Type B pancreatic cell (in vitro differentiated cells): ENCODE measurements at places on chromosomes 5 and 9. TPM values are rescaled to one million over a fixed set of nuclear protein-coding genes. Genes with fewer than 3 reads are reported as not detected.

The CRB2 gene
- 1.1 and 61.1 TPM in 2 replicates for total RNA-seq

- H3K36me3 ChIP-seq = peaks cover 26% of the 10 kb centered on the region
- no peaks in the 10 kb centered on the region for H3K4me1 ChIP-seq
- DNase-seq = no peak
- no peak overlapping the region for H3K4me3 ChIP-seq
- H3K27me3 ChIP-seq = no peaks in the 10 kb centered on the region
Measured at GRCh38 chr5:111722140-111722539, 34.9 kb downstream of the NREP start.

GRCh38 chr5:179696603-179697002, 2.2 kb upstream of the CANX start:
- no peaks in the 10 kb centered on the region for H3K27me3 ChIP-seq
- DNase-seq = no peak
- H3K27ac ChIP-seq = peak overlapping the region; percentile 51

DNA sequence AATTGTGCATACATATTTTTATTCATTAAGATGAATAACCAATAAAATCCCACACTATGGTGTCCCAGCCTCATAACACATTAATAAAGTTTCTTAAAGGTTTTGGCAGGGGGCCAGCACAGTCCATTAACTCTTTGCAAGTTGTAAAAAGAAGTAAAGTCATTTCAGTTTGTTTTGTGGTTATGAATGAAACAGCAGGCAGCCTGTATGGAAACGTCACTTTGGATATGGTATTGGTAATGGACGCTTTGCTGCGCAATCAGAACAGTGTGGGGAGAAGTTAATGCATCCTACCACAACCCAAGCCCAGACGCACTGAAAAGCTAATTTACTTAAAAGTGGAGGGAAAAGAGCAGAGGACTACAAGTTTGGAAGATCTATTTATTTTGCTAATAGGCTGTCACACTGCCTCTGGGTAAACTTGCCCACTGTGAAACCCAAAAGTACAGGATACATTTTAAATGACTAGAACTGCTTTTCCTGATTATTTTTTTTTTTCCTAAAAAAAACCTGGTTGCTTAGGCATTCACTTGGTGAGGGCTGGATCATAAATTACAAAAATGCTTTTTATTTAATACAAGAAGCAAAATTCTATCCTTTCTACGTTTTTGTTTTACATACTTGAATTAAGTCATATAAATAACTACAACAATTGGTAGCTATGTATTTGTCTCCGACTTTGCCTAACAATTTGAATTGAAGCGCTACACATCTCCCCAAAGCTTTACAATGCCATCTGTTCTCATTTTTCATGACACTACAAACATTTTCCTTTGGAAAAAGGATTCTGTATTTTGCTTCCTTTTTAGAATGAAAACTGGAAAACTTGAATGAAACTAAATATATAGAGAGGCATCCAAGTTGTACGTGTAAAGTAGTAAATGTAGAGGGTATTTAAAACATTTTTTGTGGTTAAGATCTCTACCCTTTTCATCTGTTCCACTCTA, 104.3 kb downstream of the NFIB start:
- peaks cover 60% of the 10 kb centered on the region for H3K4me1 ChIP-seq
- no peaks in the 10 kb centered on the region for H3K27me3 ChIP-seq
- no peak for DNase-seq
- no peak overlapping the region for H3K27ac ChIP-seq

GRCh38 chr9:117772960-117773359, 68.8 kb downstream of the TLR4 start:
- no peak overlapping the region for H3K27ac ChIP-seq
- no peak for DNase-seq

- H3K27me3 ChIP-seq = no peaks in the 10 kb centered on the region
- H3K4me1 ChIP-seq = peaks cover 3% of the 10 kb centered on the region
- H3K4me3 ChIP-seq = no peak overlapping the region
- peaks cover 4% of the 10 kb centered on the region for H3K36me3 ChIP-seq
Measured at GRCh38 chr5:13322769-13323168, 621.7 kb downstream of the DNAH5 start.

The SLC25A2 gene
- total RNA-seq = 0.45 and 0.92 TPM in 2 replicates

The PCDHB3 gene
- 3.9 and 5.4 TPM in 2 replicates for total RNA-seq

- DNase-seq = no peak
- H3K4me3 ChIP-seq = no peak overlapping the region
- no peaks in the 10 kb centered on the region for H3K36me3 ChIP-seq
Measured at GRCh38 chr9:126440940-126441339, 114.3 kb downstream of the MVB12B start.

GRCh38 chr9:118618849-118619248, 750.4 kb downstream of the BRINP1 start:
- no peak overlapping the region for H3K27ac ChIP-seq
- no peaks in the 10 kb centered on the region for H3K4me1 ChIP-seq
- no peaks in the 10 kb centered on the region for H3K27me3 ChIP-seq
- no peak overlapping the region for H3K4me3 ChIP-seq
- DNase-seq = no peak

GRCh38 chr5:170256571-170256970, 23.8 kb downstream of the C5orf58 start:
- H3K4me1 ChIP-seq = peaks cover 28% of the 10 kb centered on the region
- no peak for DNase-seq
- no peaks in the 10 kb centered on the region for H3K36me3 ChIP-seq
- no peak overlapping the region for H3K27ac ChIP-seq
- no peak overlapping the region for H3K4me3 ChIP-seq

The RNF130 gene
- total RNA-seq = 28.1 and 52.1 TPM in 2 replicates

DNA sequence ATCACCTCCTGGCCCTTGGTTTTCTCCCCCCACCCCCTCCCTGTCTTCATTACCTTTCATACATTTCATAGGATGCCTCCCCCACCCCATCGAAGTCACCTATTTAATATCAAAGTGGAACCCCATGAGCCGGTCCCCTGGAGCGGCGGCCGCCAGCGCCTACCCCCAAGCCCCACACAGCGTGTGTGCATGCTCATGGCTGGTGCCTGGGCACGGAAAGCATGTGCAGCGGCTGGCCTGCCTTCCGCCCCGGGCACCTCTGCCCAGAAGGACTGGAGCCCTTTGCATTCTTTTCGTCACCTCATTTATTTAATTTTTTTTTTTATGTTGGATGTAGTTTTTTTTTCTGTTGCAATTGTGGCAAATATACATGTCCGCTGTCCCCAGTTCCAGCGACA, 116.2 kb downstream of the WNK2 start:
- no peaks in the 10 kb centered on the region for H3K27me3 ChIP-seq
- H3K36me3 ChIP-seq = no peaks in the 10 kb centered on the region
- H3K4me3 ChIP-seq = no peak overlapping the region
- peak; percentile 49 for DNase-seq
- H3K4me1 ChIP-seq = peaks cover 6% of the 10 kb centered on the region

DNA sequence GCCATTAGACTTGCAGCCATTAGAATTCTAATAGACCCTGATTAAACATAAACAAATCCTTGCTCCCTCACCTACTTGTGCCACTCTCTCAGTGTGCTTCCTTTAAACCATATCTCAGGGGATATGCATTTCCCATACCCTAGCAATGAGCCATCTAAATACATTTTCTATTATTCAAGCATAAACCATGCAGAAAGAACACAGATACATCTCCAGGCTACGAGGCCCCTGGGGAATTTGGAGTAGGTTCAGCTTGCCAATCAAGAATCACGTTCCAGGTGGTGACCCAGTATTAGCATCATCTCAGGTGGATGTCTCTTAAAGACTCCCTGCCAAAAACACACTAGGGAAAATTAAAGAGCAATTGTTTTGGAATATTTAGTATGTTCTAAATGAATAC, 93.0 kb upstream of the CCL21 start:
- H3K27me3 ChIP-seq = peaks cover 50% of the 10 kb centered on the region
- no peak overlapping the region for H3K4me3 ChIP-seq
- H3K4me1 ChIP-seq = no peaks in the 10 kb centered on the region
- no peak for DNase-seq
- H3K36me3 ChIP-seq = no peaks in the 10 kb centered on the region

The CCL21 gene
- total RNA-seq = not detected in 2 replicates

GRCh38 chr5:143886651-143887638, 75.0 kb downstream of the HMHB1 start:
- no peak for DNase-seq
- H3K36me3 ChIP-seq = no peaks in the 10 kb centered on the region
- peak overlapping the region; percentile 55 for H3K4me3 ChIP-seq
- no peak overlapping the region for H3K27ac ChIP-seq
- peaks cover 43% of the 10 kb centered on the region for H3K4me1 ChIP-seq
- H3K27me3 ChIP-seq = no peaks in the 10 kb centered on the region

The IL12B gene
- total RNA-seq = not detected in 2 replicates

The PCDH12 gene
- not detected in 2 replicates for total RNA-seq

The TSSK1B gene
- total RNA-seq = 0.12 and 0.24 TPM in 2 replicates

DNA sequence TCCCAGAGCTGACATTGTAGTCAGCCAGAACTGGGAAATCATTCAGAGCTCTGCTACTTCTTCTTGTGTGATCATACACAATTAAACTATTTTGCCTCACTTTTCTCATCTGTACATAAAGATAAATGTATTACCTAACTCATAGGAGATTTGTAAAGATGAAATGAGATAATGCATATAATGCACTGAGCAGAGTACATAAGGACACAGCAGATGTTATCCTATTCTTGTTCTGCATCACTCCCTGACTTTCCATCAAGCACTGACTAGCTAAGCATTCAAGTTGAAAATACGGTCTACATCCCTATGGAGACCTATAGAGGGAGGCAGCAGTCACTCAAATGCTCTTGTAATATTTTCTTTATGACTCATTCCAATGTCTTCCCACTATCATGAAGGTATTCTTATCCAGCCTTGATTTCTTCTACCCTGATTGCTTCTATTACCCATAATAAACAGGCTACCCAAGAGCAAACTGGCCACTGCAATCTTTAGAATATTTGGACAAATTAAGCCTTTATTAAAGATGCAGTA, 16.3 kb upstream of the PRR16 start:
- no peak overlapping the region for H3K27ac ChIP-seq
- no peaks in the 10 kb centered on the region for H3K4me1 ChIP-seq
- DNase-seq = no peak
- H3K4me3 ChIP-seq = no peak overlapping the region

The GABRG2 gene
- total RNA-seq = 0.24 and 0.36 TPM in 2 replicates

- DNase-seq = no peak
- H3K27me3 ChIP-seq = no peaks in the 10 kb centered on the region
- no peaks in the 10 kb centered on the region for H3K36me3 ChIP-seq
- peaks cover 4% of the 10 kb centered on the region for H3K4me1 ChIP-seq
Measured at GRCh38 chr9:15570769-15571168, 17.9 kb downstream of the CCDC171 start.

The CTSV gene
- total RNA-seq = 6.7 and 11.3 TPM in 2 replicates

DNA sequence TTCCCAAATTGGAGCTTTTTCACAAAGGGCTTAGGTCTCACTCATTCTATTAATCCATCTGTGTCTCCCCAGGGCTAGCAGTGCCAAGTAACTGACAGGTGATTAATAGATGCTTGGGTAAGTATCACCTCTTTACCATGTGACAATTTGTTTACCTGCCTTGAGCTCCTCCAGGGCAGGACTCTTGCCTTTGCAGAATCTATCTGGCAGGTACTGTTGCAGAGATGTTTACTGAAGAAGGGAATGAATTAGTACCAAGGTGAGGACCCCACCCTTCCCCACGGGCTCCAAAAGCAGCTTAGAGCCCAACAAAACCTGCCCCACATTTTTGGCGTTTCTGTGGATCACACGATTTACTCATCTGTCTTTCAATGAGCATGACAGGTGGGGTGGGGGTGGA, 698 bp upstream of the TGFBI start:
- peak overlapping the region; percentile 7 for H3K27ac ChIP-seq
- peak overlapping the region; percentile 44 for H3K4me3 ChIP-seq
- DNase-seq = no peak

The TMOD1 gene
- total RNA-seq = 10.5 and 12.9 TPM in 2 replicates

- H3K27me3 ChIP-seq = no peaks in the 10 kb centered on the region
- peaks cover 6% of the 10 kb centered on the region for H3K36me3 ChIP-seq
- peak overlapping the region; percentile 22 for H3K27ac ChIP-seq
- no peak for DNase-seq
Measured at GRCh38 chr9:130839132-130840111, 4.4 kb downstream of the ABL1 start.

The KIAA0825 gene
- total RNA-seq = 3.1 and 4.2 TPM in 2 replicates

- no peak overlapping the region for H3K4me3 ChIP-seq
- H3K27ac ChIP-seq = no peak overlapping the region
- DNase-seq = no peak
- H3K36me3 ChIP-seq = peaks cover 37% of the 10 kb centered on the region
Measured at GRCh38 chr9:15505921-15506320, 4.8 kb downstream of the PSIP1 start.

- H3K27ac ChIP-seq = no peak overlapping the region
- no peaks in the 10 kb centered on the region for H3K4me1 ChIP-seq
- no peak for DNase-seq
- no peaks in the 10 kb centered on the region for H3K36me3 ChIP-seq
- H3K4me3 ChIP-seq = no peak overlapping the region
Measured at GRCh38 chr5:134426361-134426760, 14.7 kb upstream of the CDKN2AIPNL start.

The RXFP3 gene
- total RNA-seq = 0.31 TPM in 1 of 2 replicates, not detected in the other

GRCh38 chr5:175738126-175738525, 80.3 kb downstream of the HRH2 start:
- DNase-seq = no peak
- no peaks in the 10 kb centered on the region for H3K4me1 ChIP-seq
- no peaks in the 10 kb centered on the region for H3K36me3 ChIP-seq
- no peak overlapping the region for H3K27ac ChIP-seq
- H3K27me3 ChIP-seq = peaks cover 29% of the 10 kb centered on the region

- H3K4me1 ChIP-seq = no peaks in the 10 kb centered on the region
- H3K27me3 ChIP-seq = peaks cover 35% of the 10 kb centered on the region
- H3K36me3 ChIP-seq = no peaks in the 10 kb centered on the region
- DNase-seq = peak; percentile 59
- no peak overlapping the region for H3K4me3 ChIP-seq
- H3K27ac ChIP-seq = no peak overlapping the region
Measured at GRCh38 chr5:133696006-133696584, 83.8 kb upstream of the FSTL4 start.

- H3K27me3 ChIP-seq = no peaks in the 10 kb centered on the region
- no peak overlapping the region for H3K4me3 ChIP-seq
- no peaks in the 10 kb centered on the region for H3K4me1 ChIP-seq
- no peak overlapping the region for H3K27ac ChIP-seq
Measured at GRCh38 chr5:23007236-23007635, 154.1 kb upstream of the CDH12 start.

The NSUN2 gene
- 59.8 and 63.4 TPM in 2 replicates for total RNA-seq

DNA sequence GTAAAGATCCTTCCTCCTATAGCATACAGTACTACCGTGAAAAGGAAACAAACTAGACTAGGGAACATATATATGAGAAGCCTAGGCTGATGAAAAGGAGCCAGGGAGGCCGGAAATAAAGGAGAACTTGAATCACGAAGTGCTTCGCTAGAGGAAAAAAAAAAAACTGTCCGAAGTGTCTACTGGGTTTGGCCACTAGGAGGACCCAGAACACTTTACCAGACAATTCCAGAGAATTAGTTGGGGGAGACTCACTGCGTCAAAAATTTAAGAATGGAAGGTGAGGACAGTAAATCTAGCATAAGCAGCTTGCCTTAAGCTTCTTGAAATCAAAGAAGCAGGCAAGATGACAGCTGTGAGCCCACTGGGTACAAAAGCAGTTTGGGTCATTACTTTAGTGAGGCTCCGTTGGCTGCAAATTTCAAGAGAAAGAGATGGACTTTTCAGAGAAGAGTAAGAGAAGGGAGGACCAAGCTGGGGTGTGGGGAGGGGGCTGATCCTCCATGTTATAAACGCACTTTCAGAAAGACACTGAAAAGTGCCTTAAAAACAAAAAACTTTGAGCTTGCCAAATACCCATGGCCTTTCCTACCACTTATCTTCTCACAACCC, 47.4 kb downstream of the P4HA2 start:
- no peaks in the 10 kb centered on the region for H3K27me3 ChIP-seq
- no peak overlapping the region for H3K4me3 ChIP-seq
- DNase-seq = no peak
- peaks cover 6% of the 10 kb centered on the region for H3K4me1 ChIP-seq
- H3K36me3 ChIP-seq = no peaks in the 10 kb centered on the region
- no peak overlapping the region for H3K27ac ChIP-seq

The TIMD4 gene
- not detected in 2 replicates for total RNA-seq
